Activated CD4-positive, alpha-beta T cell treated with anti-CD3 and anti-CD28 coated beads, Interleukin-2, amount 50 U/mL, for 16 hours (primary cell): ENCODE measurements at places on chromosomes 3 and 15.

- DNase-seq, result no peak
These were observed 61.7 kb downstream of the FNDC3B start for GRCh38 chr3:172101107-172101506.

- DNase-seq, result peak; percentile 9
These were observed at the start of gene MYZAP for GRCh38 chr15:57591822-57592367. Gene MYZAP, plus strand, starts transcription at chr15:57591904. Its CDS starts 131 bp downstream, at chr15:57592035.

GRCh38 chr3:58588030-58588614 lies 10.9 kb upstream of the FAM107A start:
- no peak for DNase-seq

GRCh38 chr15:50476143-50476542 lies 51.9 kb downstream of the USP8 start:
- no peak for DNase-seq

- no peak for DNase-seq
These were observed 30.2 kb downstream of the HEG1 start for GRCh38 chr3:125025642-125026041.

DNA sequence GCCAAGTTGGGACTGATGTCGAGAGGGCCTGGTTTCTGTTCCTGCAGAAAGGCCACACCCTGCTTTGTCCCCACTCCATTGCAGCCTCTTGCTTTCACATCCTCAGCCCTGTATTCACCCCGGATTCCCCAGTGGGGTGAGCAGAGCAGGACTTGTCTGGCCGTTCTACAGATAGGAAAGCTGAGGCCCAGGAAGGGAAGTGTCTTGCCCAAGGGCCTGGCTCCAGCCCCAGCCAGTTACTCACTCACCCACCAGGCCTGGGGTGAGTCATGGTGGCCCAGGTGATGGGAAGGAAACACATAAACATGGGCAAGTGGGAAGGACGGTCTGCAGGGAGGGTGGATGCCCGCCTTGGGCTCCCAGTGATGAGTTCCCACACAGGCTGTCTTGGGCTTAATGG lies 6.1 kb upstream of the DUSP7 start:
- no peak for DNase-seq

DNA sequence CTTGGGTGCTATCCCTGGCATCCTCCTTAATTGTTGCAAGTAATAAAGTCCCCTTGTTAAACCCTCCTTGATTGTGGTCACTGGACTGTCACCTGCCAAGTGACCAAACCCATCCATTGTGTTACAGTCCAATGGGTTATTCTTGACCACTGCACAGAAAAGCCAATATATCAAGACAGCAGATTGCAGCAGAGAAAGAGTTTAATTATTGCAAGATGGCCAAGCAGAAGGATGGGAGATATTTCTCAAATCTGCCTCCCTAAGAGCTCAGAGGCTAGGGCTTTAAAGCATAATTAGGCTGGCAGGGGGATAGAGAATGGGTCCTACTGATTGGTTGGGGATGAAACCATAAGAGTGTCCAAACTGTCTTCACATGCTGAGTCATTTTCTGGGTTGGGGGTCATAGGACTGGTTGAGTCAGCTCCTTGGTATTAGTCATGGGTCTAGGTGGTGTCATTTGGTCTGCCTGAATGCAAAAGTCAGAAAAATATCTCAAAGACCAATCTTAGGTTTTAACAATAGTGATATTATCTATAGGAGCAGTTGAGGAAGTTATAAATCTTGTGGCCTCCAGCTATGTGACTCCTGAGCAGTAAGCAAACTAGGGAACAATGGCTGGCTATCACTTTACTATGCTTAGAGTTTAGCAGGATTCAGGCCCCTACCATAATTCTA lies 19.1 kb upstream of the XYLB start:
- peak; percentile 76 for DNase-seq
